ENCODE measurements at places on chromosomes 7 and 10.

- no peak for DNase-seq
Measured at GRCh38 chr7:80414331-80414730, 97.5 kb downstream of the GNAT3 start.

DNA sequence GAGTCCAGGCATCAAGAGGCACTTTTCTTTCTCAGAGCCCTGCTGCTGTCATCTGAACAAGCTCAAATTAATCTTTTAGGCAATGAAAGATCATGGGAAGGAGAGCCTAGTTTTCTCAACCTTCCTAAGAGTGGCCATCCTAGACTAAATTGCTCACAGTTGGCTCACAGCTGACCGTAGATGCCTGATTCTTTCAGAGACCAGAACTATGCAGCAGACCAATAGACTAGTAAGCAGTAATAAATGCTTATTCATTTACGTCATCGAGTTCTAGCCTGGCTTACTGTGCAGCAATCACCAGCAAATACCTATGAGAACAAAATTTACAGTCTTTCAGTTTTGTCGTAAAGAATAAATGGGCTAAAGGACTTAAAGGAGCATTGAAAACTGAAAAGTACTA lies 602.9 kb upstream of the GHITM start:
- DNase-seq: no peak

DNA sequence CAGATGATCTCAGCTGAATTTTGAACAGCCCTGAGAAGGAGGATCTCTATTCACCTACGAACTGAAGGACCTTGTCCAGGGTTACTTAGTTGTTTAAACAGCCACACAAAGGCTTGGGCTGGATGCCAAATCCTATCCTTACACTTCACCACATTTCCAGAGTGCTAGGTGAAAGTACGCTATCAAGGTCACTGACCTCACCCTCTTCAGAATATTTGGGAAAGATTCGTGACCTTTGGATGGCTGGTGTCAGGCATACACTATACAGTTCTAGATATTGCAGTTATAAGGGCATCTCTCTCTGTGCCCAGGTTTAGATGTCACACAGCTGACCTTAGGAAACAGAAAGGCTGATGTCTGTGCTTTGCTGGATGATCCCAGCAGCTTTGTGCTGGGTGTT lies 61.2 kb upstream of the ABLIM1 start:
- DNase-seq: peak; percentile 24

DNA sequence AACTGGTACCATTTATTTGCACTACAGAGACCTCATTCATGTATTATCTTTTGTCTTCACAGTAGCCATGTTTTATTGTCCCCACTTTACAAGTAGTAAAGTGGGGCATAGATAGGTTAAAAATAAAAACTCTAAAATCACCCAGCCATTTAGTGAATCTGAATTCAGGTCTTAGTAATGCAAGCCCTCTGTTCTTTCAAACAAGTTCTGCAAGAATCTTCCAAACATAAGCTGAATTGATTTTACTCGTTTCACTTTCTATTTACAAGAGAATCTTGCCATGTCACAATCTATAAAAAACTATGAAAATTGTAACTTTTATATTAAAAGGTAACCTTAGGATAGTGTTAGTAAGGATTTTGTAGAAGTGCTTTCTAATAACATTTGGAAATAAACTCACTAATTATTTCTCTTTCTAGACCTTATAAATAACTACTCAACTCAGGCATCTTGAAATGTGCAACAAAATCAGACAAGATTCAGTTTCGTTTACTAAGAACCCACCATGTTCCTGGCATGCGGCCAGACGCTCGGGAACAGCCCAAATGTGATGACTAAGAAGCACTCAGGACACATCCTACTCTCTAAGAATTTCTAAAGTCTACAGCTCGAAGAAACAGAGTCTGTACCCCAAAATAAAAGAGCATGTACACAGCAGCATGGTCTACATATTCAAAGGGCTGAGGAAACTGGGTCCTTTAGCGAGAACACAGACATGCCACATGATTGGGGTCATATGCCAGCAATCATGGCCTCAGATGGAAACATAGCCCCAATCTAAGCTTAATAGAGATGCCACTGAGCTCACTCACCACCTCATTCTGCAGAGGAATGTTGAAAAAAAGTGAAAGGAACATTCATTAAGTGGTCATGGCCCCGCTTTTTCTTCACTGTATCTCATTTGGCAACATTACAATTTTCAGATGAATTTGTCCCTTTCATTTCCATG lies 167.6 kb downstream of the AMPH start:
- DNase-seq: no peak

GRCh38 chr10:3206511-3207157 lies 34.1 kb upstream of the PITRM1 start:
- DNase-seq: no peak

DNA sequence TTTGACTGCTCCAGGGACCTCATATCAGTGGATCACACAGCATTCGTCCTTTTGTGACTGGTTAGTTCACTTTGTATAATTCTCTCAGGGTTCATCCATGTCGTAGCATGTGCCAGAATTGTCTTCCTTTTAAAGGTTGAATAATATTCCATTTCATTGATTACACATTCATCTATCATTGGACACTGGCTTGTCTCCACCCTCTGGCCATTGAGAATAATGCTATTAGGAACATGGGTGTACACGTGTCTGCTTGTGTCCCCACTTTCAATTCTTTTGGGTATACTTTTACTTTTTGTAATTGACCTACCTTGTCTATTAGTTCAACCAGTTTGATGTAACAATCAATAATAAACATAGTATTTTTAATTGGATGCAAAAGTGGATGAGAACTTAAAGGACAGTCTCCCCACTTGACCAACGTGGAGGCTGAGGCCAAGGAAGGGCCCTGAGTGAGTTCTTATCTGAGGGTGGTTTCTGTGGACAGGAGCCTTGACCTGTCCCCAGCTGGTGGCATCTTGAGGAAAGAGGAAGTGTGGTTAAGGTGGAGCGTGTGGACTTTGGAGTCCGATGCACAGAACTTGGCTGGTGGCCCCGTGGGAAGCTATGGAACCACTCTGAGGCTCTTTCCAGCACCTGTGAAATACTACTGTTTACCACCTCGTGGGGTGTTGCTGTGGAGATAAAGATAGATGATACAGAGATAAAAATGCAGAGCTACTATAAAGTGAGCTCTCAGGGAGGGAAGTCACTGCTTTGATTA lies 16.6 kb downstream of the WDFY4 start:
- DNase-seq: no peak
